KBM-7 (cell line): ENCODE measurements at places on chromosomes 6 and 20.

DNA sequence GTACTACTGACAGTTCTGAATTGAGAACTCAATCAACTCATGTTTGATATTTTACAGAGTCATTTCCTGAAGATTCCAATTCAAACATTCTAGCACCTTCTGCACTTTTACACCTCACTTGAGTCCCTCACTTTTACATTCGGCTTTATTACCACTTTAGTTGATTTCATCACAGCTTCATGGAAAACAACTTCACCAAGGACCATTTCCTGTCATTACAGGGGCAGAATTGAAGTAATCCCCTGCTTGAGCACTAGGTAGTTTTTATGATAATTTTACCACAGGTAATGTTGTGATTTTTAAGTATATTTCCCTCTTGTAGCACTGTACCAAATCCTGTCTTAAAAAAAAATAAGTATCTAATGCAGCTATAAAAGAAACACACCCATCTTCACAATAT, 312.9 kb downstream of the BTBD9 start:
- no peak for DNase-seq

DNA sequence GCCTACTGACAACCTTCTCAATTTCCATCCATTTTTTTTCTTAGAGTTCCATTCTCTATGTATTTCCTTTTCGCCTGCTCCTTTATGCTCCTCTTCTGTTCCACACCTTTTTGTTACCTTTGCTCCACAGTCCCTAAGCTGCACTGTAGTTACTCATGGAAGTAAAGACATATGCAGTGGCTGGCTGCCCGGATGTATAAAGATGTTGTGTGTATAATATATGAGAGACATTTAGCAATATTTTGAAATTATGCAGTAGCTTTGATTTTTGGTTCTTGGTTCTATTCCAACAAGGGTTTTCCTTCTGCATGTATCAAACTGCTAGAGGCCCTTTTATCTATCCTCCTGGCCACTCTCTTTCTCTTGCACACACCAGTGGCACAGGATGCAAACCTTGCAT, 234.9 kb downstream of the DOK5 start:
- DNase-seq = no peak

DNA sequence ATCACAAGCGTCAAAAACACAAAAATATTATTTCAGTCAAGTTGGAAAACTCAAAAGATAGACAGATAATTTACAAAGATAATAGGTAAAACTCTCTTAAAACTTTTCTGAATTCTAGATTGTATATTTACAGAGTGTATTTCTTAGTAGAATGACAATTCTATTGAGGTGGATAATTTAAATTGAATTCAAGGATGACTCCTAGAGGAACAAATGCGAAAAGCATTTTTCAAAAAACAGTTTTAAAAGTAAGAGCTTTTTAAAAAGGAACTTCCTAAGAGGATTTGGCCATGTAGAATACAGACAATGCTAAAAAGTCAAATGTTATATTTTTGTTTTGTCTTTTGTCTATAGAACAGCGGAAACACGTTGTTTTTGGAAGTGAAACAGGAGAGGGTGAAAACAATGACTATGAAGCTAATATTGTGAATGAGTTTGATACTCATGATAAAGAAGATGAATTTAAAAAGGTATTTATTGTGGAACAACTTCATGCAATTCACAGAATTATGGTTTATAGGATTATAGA, 90.1 kb downstream of the DNAH8 start:
- no peak for DNase-seq

GRCh38 chr6:115830895-115831294, 229.8 kb downstream of the FRK start:
- DNase-seq = no peak

GRCh38 chr6:41680182-41680965, 42.1 kb downstream of the MDFI start:
- DNase-seq = no peak

DNA sequence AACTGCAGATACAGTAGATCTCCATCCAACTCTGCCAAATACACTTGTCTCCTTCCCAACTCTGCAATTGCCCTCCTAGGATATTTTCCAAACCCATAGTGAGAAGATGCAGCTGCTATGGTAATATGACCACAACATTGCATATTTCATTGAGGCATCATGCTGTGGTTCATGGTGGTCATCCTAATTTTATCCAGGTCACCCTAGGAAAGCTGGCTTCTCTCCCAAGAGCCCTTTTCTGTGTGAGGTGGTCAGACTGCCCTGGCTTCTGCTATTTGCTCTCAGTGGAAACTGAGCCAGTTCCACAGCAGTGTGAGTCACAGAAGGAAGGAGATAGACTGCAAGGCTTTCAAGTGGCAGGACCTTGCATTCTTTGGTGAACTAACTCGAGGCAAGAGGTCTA, 5.5 kb downstream of the OGFRL1 start:
- no peak for DNase-seq

GRCh38 chr6:2676048-2676447, 74.7 kb downstream of the MYLK4 start:
- no peak for DNase-seq

DNA sequence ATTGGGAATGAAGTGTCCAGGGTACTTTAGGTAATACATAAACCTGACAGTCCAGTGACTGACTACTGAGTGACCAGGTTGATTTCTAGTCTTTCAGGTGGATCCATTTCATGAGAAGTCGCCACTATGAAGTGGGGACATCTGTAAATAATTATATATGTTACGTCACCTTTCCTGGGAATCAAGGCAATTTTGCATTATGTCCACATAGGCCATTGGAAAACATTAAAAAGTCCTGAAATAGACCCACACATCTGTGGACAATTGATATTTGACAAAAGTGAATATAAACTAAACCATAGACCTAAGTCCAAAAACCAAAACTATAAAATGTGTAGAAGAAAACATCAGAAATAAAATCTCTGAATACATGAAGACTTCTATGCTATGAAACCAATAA, 231.5 kb downstream of the C6orf118 start:
- no peak for DNase-seq
